ENCODE measurements at places on chromosomes 5 and 9.

DNA sequence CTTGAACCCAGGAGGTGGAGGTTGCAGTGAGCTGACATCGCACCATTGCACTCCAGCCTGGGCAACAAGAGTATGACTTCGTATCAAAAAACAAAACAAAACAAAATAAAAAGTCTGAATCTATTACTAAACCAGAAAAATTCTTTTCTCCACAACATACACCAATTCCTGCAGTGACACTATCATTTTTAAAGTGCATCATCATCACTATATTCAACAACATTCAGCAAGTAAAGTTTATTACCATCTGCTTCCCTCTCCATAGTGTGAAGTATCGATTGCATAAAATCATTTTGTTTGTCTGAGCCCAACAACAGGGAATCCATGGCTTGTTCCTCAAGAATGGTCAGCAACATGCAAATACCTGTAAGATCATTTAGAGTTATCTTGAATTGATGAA lies 20.4 kb downstream of the SETX start:
- no peak overlapping the region for H3K27ac ChIP-seq
- no peaks in the 10 kb centered on the region for H3K4me1 ChIP-seq
- H3K4me3 ChIP-seq: no peak overlapping the region
- no peak for DNase-seq

DNA sequence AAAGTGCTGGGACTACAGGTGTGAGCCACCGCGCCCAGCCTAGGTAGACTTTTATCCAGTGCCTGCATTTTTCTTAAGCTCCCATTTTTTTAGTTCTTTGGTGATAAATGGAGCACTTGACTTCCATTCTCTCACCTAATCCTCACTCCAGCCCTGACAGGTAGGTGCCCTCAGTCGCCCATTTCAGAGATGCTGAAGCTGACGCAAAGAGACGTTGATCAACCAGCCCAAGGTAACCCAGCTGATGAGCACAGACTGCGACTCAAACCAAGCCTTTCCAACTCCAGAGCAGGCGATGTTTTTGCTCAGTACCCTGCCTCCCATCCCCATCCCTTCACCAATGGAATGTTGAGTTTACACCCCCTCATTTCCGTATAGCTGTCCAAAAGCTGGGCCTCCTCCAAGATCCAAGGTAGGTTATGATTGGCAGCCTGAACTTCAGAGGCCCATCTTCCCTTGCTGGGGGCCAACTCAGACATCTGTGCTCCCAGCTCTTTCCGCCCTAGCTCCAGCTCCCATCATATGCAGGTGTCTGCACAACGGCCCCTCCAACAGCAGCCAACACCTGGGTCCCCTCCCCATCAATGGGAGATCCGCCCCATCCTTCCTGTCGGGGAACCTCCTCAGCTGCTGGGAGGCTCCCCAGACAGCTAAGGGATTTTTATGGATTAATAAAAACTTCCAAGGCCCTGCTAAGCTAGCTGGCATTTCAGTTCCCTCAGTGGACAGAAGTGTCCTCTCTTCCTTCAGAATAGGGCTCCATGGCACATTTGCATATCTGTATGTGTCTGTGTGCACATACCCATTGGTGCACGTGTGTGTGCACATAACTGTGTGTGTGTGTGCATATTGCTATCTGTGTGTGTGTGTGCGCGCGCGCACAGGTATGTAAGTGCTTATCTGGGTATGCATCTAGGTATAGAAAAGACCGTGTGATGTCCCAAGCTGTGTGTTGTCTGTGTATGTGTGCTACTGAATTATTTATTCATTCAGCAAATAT lies 39.3 kb upstream of the VDAC1 start:
- no peak overlapping the region for H3K4me3 ChIP-seq
- H3K27me3 ChIP-seq: no peaks in the 10 kb centered on the region
- H3K27ac ChIP-seq: no peak overlapping the region
- no peaks in the 10 kb centered on the region for H3K36me3 ChIP-seq
- no peak for DNase-seq
- H3K4me1 ChIP-seq: peaks cover 43% of the 10 kb centered on the region

GRCh38 chr9:136482046-136482792 lies 621 bp downstream of the SEC16A start:
- H3K4me3 ChIP-seq: peak overlapping the region; percentile 77
- no peak for DNase-seq
- peaks cover 46% of the 10 kb centered on the region for H3K4me1 ChIP-seq
- H3K27me3 ChIP-seq: no peaks in the 10 kb centered on the region
- H3K36me3 ChIP-seq: no peaks in the 10 kb centered on the region
- H3K27ac ChIP-seq: peak overlapping the region; percentile 86

DNA sequence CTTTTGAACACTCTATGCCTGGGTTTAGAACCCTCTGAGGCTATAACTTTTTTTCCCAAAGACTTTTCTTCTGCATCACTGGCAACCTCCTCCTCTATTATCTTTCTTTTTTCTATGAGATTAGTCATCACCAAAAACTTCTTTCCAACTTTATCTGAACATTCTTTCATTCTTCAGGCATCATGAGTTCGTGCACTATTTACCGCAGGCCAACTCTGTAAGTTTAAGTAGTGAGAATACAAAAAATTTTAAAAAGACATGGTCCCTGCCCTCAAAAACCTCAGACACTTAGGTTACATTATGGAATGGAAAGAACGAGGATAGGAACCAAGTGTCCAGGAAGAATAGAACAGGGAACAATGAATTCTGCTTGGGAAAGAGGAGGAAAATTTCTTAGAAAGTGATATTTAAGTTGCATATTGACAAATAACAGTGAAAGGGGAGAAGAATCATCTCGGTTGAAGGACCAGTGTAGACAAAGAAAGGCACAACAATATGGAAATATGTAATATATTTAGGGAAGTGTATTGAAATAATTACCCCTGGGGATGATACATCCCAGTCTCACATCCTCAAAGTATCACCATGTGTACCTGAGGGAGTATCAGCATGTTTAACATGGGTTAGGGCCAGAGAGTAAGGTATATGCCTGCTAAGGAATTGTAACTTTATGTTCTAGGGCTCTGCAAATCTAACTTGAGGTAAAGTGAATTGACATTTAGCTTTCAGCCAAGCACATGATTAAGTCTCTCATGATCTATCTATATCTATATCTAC lies 196.5 kb upstream of the NREP start:
- no peaks in the 10 kb centered on the region for H3K27me3 ChIP-seq
- no peak for DNase-seq
- H3K4me1 ChIP-seq: no peaks in the 10 kb centered on the region
- no peaks in the 10 kb centered on the region for H3K36me3 ChIP-seq

DNA sequence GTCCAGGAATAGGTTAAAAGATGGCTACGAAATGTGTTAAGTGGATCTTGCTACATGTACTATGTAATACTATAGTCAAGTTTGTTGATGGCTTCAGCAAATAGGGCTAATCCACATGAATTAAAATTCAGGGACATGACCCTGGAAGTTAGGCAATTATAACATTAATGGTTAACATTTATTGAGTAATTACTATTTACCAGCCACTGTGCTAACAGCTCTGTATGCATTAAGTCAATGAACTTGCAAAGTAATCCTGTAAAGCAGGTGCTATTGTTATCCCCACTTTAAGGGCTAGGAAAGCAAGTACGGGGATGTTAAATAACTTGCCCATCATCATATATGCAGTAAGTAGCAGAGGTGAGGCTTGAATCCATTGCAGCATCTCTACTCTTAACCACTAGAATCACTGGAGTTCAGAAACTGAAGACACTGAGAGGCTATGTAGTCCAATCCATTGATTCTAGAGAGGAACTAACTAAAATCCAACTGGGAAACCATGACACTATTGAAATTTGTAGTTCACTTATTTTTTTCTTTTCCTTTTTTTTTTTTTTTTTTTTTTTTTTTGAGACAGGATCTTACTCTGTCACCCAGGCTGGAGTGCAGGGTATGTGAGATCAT lies 77.5 kb upstream of the SPINK5 start:
- no peak overlapping the region for H3K27ac ChIP-seq
- H3K27me3 ChIP-seq: no peaks in the 10 kb centered on the region
- no peaks in the 10 kb centered on the region for H3K36me3 ChIP-seq

DNA sequence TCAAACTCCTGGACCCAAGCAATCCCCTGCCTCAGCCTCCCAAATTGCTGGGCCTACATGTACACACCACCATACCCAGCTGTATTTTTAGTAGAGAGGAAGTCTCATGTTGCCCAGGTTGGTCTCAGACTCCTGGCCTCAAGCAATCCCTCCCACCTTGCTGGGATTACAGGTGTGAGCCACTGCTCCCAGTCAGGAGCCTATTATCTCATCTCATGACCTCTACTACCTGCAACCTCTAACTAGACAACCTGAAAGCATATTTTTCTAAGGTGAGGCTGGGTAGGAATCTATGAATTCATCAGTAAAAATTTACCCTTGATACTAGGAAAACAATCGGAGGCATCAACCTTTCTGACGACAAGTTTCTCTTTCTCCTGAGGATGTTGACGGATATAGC lies 10.0 kb downstream of the FAM13B start:
- H3K4me1 ChIP-seq: peaks cover 27% of the 10 kb centered on the region
- H3K36me3 ChIP-seq: no peaks in the 10 kb centered on the region
- H3K27ac ChIP-seq: no peak overlapping the region
- no peak overlapping the region for H3K4me3 ChIP-seq
